ENCODE measurements at places on chromosomes 3 and 15. TPM values are rescaled to one million over a fixed set of nuclear protein-coding genes. Genes with fewer than 3 reads are reported as not detected.

The ST3GAL6 gene
- total RNA-seq: not detected

The AP2M1 gene
- total RNA-seq: 192 TPM

The CCR3 gene
- total RNA-seq: not detected

The MED12L gene
- 3.0 TPM for total RNA-seq

The HACL1 gene
- total RNA-seq: 22.3 TPM

The POC1A gene
- 26.1 TPM for total RNA-seq

The LTF gene
- total RNA-seq: not detected

The VWA5B2 gene
- not detected for total RNA-seq

The MOBP gene
- not detected for total RNA-seq

The SEMA7A gene
- 57.3 TPM for total RNA-seq

The ZNF620 gene
- total RNA-seq: 3.9 TPM

The KNG1 gene
- not detected for total RNA-seq

The CPEB1 gene
- 0.18 TPM for total RNA-seq

The CLEC3B gene
- not detected for total RNA-seq

The SEMA3F gene
- 0.25 TPM for total RNA-seq

The PAQR5 gene
- total RNA-seq: 0.05 TPM

The PYGO1 gene
- total RNA-seq: not detected

The HTR3E gene
- total RNA-seq: not detected

The RHCG gene
- total RNA-seq: not detected

The CCDC51 gene
- total RNA-seq: 25.0 TPM

The FAM107A gene
- total RNA-seq: not detected

The GCSAM gene
- total RNA-seq: 9.3 TPM

The GABRR3 gene
- not detected for total RNA-seq

The EPHA6 gene
- total RNA-seq: not detected

The PRR20G gene
- not detected for total RNA-seq

The GUCA1C gene
- not detected for total RNA-seq

The PLOD2 gene
- total RNA-seq: 1.1 TPM

The GABRG3 gene
- not detected for total RNA-seq

The SLCO2A1 gene
- not detected for total RNA-seq

The CPLX3 gene
- not detected for total RNA-seq

The KLHL18 gene
- total RNA-seq: 22.4 TPM

The RSRC1 gene
- 61.6 TPM for total RNA-seq

The HEG1 gene
- total RNA-seq: 6.4 TPM

The UACA gene
- 6.6 TPM for total RNA-seq

The PROS1 gene
- total RNA-seq: 0.57 TPM

The GOLGA6A gene
- total RNA-seq: not detected

The C3orf85 gene
- not detected for total RNA-seq

The TRIM42 gene
- total RNA-seq: not detected

The MESP2 gene
- 0.30 TPM for total RNA-seq

The SCN5A gene
- total RNA-seq: 0.14 TPM

The TRAK1 gene
- 22.4 TPM for total RNA-seq

All from activated CD4-positive, alpha-beta T cell treated with anti-CD3 and anti-CD28 coated beads for 36 hours (primary cell).